ENCODE measurements at places on chromosomes 1 and 21.

DNA sequence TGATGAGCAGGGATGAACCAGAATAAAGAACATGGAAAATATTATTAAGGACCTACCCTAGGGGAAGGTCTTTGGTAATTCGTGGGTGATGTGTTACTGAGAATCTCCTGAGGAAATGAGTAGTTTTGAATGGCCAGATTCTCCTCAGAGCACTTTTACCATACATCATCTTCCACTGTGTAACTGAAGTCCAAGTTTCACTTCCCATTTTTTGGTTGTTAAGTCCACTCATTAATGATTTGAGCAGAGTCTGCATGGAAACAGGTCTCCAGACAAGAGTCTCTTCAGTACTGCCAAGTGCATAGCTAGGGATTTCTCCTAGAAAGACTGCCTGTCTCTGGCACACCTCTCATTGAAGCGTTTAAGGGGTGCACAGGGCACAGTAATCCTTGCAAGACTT lies 48.7 kb upstream of the PCP4 start:
- no peak for DNase-seq

DNA sequence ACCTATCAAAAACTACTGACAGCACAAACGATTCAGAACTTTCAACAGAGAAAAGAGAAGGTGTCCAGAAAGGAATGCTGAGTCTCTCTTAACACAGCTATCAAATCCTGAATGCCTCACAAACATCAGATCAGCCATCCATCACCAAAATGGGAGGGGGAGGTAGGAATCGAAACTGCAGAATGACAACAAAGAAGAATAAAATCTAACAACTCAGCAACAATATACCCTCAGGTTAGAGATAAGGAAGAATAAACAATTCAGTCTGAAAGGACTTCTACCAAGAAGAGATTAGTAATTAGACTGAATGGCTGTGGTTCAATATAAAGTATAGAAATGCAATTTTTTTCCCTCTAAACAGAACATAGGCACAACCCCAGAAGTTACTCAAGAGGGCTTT lies 94.4 kb downstream of the RERE start:
- no peak for DNase-seq

GRCh38 chr1:231039161-231040018 lies 664 bp downstream of the FAM89A start:
- no peak for DNase-seq

DNA sequence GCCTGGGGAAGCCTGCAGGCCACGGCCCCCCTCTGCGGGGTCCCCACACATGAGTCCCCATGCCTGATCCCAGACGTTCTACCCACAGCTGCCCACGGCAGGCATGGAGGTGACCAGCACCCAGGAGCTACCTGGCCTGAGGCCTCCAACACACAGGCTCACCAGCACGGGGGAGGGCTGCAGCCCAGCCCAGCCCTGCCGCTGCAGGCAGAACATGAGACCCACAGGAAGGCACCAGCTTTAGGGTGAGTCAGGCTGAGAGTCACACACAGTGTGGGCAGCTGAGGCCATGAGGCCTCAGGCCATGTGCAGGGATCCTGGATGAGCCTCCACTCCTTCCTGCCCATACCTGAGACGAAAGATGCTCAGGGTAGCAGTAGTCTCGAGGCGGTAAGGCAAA lies 121.1 kb downstream of the PSMG1 start:
- no peak for DNase-seq

DNA sequence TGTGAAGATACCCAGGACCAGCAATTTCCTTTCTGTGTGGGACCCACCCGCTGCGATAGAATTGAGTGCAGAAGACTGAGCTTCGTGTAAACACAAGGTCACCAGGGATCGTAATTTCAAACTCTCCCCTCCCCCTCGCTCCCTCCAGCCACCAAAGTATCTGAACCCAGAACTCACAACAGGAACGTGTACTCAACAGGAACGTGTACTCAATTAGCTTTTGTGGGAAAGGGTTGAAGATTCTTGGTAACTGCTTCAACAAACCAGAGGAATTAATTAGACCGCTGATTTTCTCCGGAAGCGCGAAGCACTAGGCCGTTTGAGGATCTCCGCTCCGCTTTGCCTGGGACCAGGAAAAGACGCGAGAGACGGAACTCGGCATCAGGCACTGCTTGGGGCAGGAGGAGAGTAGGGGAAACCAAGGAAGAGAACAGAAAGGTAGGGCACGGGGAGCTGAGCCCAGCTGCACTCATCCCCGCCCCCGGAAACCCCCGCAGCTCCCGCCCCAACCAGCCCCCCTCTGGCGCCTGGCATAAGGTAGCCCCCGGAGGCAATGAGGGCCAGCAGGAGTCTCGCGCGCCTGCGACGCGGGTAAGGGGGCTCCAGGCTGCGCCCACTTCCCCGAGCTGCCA lies 453 bp downstream of the DRAM2 start:
- DNase-seq = no peak

GRCh38 chr1:246214708-246215509 lies 292.2 kb downstream of the SMYD3 start:
- DNase-seq = peak; percentile 68

GRCh38 chr1:32742199-32742947 lies 39.8 kb upstream of the SYNC start:
- no peak for DNase-seq

DNA sequence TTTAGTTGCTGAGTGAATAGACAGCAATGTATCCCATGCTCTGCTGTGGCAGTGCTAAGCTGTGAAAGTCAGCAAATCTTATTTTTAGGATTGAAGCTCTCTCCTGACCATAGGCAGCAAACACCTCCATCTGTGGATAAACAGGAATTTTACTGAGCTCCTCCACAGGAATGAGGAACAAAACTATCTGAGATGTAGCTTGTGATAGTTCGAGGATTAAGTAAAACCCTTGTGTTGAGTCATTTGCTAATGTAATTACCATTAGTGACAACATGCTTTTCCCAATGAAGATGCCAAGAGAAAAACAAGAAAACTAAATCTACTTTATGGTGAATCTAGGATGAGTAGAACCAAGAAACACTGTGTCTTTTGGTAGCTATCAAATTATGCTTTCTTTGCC lies 122.7 kb downstream of the CLEC20A start:
- no peak for DNase-seq

- DNase-seq = peak; percentile 7
These were observed 352.5 kb downstream of the HHAT start for GRCh38 chr1:210681158-210681557.

- no peak for DNase-seq
These were observed 57.9 kb downstream of the UCK2 start for GRCh38 chr1:165885305-165885694.

DNA sequence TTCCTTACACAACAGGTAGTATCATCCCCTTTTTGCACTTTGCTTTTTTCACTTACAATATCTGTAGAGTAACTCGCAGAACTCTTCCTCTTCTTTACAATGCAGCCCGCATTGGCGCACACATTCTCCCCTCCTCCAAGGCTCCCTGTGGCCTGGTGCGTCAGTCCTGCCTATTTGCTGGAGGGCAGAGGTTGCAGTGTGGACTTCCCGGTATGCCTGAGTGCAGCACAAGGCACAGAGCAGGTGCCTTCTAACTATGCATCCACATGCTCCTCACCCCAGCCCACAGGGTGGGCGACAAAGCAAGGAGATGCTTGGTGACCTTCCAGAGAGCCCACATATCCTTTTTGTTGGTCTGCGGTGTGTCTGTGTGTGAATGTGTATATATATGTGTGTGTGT lies 53.3 kb downstream of the ARHGEF11 start:
- no peak for DNase-seq

DNA sequence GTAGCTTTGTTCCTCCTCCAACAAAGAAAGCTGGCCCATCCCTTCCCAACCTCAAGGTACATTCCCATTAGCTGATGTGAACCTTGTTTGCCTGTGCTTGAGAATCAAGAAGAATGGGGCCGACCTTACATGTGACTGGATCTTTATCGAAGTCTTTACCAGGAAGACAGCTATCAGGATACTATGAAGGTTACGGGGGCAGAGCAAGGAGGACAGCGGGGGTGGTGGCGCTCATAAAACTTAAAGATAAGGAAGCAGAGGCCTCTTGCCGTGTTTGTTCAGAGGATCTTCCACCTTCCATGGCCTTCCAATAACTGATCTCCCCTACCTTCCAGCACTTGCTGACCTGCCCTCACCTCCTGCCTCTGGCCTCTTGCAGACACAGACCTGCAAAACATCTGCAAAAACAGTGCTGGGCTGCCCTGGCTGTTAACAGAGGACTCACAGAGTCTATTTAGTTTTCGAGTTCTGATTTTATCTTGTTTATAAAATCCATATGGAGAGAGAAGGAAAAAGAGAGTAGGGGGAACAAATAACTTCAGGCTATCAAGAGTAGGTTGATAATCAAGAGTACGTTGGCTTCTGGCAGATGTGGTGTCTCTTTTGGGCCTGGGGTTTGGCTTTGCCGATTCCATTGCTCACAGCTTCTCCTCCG lies 198.0 kb downstream of the HUNK start:
- DNase-seq = no peak

DNA sequence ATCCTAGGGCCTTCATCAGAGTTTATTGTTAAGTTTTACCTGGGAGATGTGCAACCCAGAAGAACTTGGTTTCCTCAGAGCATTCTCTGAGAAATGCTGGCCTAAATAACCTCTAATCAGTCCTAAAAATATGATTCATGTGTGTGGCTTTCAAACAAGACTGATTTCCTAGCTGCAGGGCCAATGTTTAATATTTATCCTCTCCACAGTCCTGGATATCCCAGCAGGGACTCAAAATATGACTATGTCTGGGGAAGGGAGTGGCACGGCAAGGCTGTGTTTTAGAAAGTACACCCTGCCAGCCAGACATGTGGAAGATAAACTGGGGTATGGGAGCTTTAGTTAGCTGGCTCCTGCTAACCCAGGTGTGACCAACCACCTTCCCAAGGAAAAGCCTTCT lies 26.3 kb downstream of the PLPP3 start:
- DNase-seq = no peak

DNA sequence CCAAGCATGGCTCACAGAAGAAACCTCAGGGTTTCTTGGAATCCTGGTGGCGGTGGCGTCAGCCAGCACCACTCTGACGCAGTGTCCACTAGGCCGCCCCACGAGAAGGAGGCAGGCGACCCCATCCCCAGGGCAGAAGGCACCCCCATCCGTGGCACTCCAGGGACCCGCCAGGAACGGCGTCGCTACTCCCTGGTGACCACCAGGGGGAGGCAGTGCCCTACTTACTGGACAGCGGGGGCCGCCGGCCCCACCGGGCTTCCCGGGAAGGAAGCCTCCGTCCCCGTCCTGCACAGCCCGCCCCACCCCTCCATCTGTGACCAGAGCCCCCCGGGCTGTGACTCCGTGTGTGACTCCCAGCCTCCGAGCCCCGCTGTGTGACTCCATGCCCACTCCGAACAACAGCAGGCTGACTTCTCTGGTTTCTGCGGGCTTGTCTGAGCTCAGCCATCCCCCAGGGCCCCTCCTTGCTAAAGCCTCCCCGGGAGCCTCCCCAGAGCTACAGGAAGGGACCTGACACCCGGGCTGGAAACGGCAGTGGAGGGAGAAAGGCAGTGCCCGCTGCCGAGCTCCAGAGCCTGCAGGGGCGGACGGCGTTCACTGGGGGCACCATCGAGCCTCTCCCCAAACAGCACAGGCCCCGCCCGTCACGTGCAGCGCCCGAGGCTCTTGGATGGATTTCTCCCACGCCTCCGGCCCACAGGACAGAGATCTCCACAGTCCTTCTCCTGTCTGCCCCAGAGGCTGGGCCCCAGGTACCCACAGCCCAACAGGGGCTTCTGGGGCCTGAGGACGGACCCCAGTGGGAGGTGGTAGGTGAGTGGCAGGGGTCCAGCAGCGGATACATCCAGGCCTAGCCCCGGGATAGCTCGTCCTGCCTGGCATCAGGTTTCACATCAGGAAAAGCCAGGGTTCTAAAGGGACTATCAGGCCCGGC lies 21.1 kb downstream of the KIF17 start:
- DNase-seq = peak; percentile 88

DNA sequence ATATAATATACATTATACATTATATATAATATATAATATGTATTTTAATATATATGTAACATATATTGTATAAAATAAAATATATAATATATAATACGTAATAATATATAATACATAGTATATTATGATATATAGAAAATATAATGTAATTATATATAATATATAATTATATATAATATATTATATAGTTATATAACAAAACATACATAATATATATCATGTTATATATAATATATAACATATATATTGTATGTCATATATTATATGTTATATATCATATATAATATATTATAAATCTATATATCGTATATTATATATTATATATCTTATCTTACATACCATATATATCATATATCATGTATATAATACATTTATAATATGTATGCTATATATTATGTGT lies 248.2 kb upstream of the TPTE start:
- no peak for DNase-seq

GRCh38 chr21:44718571-44718970 lies 7.2 kb upstream of the TSPEAR start:
- DNase-seq = no peak

GRCh38 chr1:232878086-232878485 lies 72.3 kb upstream of the NTPCR start:
- no peak for DNase-seq

DNA sequence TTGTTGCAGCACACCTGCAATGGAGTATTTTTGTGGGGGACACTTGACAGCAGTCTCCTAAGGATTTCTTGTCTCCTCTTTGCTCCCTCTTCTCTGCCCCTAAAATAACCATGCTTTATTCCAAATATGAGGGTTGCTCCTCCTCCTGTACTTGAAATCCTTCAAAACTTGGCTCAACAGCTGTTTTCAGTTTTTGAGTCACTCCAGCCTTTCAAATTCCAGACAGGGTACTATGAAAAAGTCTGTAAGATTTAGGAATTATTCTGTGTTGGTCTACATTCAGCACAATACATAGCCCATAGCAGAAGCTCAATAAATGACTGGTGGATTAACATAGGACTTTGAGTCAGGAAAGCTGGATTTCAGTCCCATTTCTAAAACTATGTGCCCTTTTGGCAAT lies 5.5 kb downstream of the AP4B1 start:
- no peak for DNase-seq

DNA sequence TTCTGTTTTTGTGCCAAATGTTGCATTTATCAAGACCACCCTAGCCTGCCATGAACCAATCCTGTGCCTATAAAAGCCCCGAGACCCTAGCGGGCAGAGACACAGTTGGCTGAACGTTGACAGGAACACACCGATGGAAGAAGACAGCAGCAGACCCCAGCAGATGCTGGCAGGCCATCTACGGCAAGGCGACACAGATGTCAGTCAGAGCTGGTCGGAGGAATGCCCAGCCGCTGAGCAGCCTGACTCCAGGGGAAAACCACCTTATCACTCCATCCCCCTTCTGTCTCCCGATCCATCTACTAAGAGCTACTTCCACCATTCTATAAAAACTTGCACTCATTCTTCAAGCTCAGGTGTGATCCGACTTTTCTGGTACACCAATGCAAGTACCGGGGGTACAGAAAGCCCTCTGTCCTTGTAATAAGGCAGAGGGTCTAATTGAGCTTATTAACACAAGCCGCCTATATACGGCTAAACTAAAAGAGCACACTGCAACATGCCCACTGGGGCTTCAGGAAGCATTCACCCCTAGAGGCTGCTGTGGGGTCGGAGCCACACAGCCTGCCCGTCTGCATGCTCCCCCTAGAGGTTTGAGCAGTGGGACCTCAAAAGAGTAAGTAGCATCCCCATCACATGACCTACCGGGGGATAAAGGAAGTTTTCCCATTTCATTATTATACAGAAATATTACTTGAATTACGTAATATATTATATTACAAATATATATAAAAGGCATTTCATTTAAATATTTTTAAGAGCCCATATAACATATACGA lies 1156.3 kb upstream of the B3GALT2 start:
- DNase-seq = no peak
